ENCODE measurements at places on chromosomes 3 and 15.

GRCh38 chr15:83871808-83872559, 218.1 kb downstream of the ADAMTSL3 start:
- DNase-seq, result peak; percentile 58

- no peak for DNase-seq
Observed at GRCh38 chr3:1002010-1002409, 90.8 kb upstream of the CNTN6 start.

DNA sequence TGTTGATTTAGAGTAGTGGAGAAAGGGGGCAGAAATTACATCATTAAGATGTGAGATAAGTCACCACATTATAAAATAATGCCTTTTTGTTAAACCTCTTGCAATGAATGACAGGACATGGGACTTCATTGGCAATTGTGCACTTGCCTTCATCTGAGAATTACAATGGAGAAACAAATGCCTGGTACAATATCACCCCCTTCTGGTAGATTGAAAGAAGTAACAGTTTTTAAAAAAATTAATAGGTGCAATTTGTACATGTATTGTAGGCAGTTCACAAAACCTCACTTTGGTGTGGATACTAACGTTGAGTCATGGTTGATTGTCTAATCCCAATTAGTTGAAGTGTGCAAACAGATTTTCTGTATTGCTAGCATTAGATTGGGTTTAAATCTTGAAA, 4.6 kb upstream of the P2RY14 start:
- peak; percentile 69 for DNase-seq

DNA sequence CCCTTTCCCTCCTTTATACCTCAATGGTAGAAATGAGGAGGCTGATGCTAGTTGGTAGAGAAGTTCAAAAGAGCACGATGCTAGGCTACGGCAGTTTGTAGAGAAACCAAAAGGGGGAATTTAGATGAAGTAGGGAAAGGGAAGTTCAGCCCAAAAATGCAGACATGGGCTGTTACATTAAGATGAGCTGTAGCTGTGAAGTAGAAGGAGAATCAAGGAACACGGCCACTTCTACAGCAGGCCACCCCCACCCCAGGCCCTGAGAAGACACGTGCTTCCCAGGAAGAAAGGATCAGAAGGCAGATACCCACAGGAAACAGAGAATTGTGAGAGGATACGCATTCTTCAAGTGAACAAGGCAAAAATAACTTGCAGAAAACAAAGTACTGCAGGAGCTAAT, 2.1 kb upstream of the PARP14 start:
- DNase-seq, result no peak

- no peak for DNase-seq
Observed at GRCh38 chr3:74435631-74436030, 178.8 kb downstream of the CNTN3 start.

DNA sequence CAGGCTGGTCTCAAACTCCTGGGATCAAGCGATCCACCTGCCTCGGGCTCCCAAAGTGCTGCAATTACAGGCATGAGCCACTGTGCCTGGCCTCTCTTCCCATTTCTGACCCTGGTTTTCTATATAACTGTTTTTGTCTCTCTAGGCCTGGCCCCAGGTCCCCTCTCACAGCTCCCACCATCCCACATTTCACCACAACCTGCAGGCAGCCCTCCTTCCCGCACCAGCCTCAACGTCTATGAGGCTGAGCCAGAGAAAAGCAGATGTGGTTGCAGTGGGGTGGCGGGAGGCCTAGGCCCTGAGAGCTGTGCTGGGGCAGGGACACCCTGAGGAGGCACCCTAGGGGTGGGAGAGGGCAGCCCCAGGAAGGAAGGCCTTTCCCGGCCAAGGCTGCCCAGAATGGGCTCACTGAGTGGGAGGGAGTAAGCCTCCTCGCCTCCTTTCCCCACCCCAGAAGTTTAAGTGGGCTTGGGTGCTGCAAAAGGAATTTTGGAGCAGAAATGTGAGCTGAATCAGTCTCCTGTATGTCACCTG, 99.7 kb downstream of the LSM3 start:
- DNase-seq, result no peak

DNA sequence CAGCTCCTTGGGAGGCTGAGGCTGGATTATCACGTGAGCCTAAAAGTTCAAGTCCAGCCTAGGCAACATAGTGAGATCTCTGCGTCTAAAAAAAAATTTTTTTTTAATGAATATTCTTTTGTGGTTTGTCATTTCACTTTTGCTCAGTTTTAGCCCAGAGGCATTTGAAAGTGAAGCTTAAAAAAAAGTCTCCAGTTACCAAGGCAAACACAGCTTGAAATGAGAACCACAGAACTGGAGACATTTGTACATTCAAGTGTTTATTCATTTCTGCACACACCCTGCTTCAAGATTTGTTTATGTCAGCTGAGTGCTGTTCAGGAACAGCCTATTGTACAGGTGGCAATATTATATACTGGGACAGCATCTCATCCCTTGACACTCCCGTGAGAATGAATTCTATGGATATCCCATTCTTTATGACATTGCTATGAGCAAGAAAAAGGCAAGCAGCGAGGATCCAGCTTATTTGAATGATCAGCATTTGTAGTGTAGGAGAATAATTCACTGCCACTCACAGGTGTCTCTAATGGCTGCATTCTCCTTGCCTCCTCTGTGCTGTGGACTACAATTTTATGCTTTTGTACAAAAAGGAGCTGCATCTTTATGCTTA, 444.8 kb upstream of the GRM7 start:
- DNase-seq, result no peak

DNA sequence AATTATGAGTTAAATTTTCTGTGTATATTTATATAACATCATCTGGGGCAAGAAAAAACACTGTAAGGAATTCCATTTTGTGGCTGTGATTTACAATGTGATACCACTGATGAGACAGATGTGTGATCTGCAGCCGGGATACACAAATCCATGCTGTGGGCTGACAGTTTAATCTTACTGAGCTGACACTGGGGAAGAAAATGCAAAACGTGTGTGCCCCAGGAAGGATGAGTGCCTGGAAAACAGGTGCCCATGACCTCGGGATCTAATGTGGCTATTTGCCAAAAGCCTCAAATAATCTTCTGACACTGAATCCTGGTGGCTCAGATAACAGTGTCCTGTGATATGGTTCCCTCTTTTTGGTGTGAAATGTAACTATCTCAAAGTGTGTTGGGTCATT, 10.5 kb downstream of the MYRIP start:
- no peak for DNase-seq

DNA sequence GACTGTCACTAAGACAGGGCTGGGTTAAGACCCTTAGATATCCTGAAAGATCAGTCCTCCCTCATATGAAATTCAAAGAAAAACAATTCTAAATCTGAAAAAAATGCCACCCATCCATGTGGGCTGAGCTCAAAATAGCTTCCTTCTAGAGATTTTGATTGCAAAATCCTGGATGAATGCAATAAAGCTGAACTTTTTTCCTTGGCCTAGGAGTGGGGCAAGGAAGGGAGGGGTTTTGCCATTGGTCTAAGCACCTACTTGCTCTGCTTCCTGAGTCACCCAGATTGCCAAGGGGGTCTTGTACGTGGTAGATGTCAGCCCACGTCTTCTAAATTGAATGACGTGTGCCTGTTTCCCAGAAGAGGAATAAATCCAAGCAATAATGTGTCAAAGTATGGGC, 15.3 kb upstream of the SMAD3 start:
- no peak for DNase-seq

GRCh38 chr15:26126819-26127387, 263.8 kb upstream of the ATP10A start:
- DNase-seq, result no peak

DNA sequence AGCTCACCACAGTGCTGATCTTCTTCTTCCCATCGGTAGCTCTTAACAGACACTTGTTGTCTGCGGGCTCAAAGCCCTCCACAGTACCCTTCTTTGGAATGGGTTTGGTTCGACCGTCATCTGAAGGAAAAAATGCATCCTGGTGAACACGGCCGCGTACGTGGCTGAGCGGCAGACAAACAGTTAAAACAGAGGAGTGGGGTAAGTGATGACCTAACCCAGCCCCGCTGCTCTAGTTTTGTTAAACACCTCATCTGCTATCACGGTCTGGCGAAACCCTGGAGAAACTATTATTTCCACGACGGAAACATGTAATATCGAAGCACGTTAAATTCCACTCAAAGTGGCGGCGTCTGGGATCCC, 725 bp downstream of the SRP14 start:
- DNase-seq, result peak; percentile 22

- DNase-seq, result no peak
Observed at GRCh38 chr15:60520013-60520824, 41.3 kb upstream of the ICE2 start.

GRCh38 chr3:135272026-135272669, 477.1 kb downstream of the EPHB1 start:
- DNase-seq, result no peak

DNA sequence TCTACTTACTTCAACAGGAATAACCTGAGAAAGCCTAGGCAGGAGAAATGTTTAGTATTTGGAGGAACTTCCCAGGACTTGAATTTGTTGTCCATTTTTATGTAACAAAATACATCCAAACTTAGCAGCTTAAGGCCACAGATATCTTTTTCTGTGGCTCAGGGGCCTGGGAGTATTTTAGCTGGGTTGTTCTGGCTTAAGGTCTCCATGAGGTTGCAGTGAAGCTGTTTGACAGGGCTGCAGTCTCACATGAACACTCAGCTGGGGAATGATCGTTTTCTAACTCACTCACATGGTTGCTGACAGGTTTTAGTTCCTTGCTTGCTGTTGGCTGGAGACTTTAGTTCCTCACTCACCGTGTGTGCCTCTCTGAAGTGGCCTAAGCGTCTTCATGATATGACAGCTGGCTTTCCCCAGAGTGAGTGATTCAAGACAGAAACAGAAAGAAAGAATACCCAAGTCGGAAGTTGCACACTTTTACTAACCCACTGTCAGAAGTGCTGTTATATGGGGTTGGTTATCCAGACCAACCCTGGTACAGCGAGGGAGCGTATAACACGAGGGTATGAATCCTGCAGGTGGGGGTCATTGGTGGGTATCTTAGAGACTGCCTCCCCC, 229.7 kb upstream of the TBL1XR1 start:
- no peak for DNase-seq

DNA sequence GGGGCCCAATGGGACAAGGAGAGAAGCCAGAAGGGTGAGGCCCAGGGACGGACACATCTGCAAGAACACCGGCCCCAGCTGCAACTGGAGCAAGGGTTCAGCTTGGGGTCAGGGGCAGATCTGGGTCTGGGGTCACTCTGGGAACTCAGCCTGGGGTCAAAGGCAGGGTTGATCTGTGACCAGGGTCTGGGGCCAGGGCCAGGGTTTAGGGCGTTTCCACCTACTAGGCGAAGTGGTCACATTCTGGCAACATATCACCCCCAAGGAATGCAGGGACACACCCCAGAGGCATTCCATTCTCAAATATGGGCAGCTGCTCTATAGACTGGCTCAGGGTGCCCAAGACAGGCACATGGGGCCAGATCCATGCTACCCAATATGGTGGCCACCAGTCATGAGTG, 9.0 kb downstream of the UROC1 start:
- peak; percentile 38 for DNase-seq

GRCh38 chr3:50010959-50011358, 71.0 kb downstream of the RBM6 start:
- DNase-seq, result peak; percentile 8

GRCh38 chr3:66227051-66227450, 6.2 kb downstream of the SLC25A26 start:
- no peak for DNase-seq

- no peak for DNase-seq
Observed at GRCh38 chr3:194736896-194737600, 51.4 kb downstream of the FAM43A start.

- DNase-seq, result no peak
Observed at GRCh38 chr3:184738506-184738890, 26.6 kb upstream of the MAGEF1 start.

- DNase-seq, result no peak
Observed at GRCh38 chr3:119401069-119401468, 62.3 kb downstream of the TMEM39A start.

- DNase-seq, result no peak
Observed at GRCh38 chr15:53256043-53256442, 465.9 kb upstream of the ONECUT1 start.

DNA sequence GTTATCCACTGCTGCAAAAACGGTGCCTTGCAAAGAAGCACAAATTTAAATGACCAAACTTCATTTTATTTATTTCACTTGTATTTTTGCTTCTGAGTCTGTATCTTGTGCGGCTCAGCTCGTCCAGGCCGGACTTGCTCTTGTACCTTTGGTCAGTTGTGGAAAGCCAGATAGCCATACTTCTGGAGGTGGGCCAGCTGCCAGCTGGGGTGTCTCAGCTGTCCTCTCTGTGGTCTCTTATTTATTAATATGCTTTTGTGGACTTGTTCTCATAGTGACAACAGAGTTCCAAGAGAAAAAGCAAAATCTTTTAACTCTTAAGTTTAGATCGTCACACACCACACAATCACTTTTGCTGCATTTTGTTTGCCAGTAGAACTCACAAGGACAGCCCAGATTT, 87.7 kb downstream of the IL1RAP start:
- no peak for DNase-seq

DNA sequence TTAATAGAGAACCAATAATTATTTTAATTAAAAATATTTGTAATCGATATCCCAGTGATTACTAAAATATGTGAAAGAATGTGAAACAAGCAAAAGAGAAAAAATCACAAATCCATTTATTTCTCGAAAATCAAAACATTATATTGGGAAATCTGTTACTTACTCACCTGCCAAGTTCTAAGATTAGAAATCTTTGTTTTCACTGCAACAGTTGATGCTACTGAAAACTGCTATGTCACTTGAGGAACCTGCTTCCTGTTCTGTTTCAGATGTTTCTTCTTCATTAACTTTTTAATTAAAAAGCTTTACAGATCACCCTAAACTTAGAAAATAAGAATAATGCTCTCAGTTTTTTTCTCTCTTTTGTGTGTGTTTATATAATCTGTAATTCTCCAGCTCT, 13.7 kb upstream of the DPH6 start:
- DNase-seq, result no peak

- peak; percentile 29 for DNase-seq
Observed at GRCh38 chr3:112377568-112378071, 44.7 kb downstream of the CD200 start.

DNA sequence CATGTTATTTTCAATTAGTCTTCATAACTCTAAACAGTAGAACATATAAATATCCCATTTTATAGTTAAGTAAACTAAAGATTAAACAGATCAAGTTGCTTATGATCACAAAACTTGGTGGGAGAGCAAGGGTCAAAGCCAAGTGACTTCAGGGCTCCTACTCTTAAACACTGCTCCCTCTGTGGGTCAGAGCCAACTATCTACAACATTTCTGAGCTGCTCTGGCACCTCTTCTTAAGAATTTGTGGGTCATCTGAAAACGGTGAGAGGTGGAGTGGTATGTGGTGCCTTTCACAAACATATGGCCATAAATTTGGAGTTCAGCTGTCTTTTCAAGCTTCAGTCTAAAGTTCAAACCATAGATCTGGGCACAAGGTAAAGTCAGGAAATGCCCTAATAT, 10.9 kb downstream of the ATG3 start:
- no peak for DNase-seq
